Thymus (tissue), 14 donors: ENCODE measurements at places on chromosomes 11 and 22. TPM values are rescaled to one million over a fixed set of nuclear protein-coding genes. Genes with fewer than 3 reads are reported as not detected.

NCAM1 gene
- 0.68 TPM for polyA plus RNA-seq

MYOD1 gene
- polyA plus RNA-seq, result 0.43 TPM

OR4C3 gene
- polyA plus RNA-seq, result not detected

- no peak overlapping the region for H3K4me3 ChIP-seq
- no peak overlapping the region for H3K27ac ChIP-seq
- peaks cover 19% of the 10 kb centered on the region for H3K27me3 ChIP-seq
Measured at GRCh38 chr11:32422545-32422944, 12.8 kb downstream of the WT1 start.

DNA sequence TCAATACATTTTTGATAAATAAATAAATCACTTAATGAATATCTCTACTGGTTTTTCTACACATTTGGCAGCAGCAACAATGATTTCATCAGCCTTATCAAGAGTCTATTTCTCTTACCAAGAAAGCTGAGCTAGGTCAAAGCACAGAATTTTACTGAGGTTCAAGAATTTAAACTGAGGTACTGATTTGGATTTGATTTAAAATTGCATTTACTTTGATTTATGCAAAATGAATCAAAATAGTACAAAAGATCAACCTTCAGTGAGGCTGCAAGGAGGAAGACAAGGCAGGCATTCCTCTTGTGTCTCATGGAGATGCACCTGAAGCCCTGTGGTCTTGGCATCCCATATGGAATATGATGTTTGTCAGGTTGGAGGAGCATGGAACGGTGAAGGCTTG is 15.5 kb upstream of the EP300 start:
- no peak overlapping the region for H3K4me3 ChIP-seq
- H3K4me1 ChIP-seq, result no peaks in the 10 kb centered on the region
- H3K27ac ChIP-seq, result no peak overlapping the region
- DNase-seq, result no peak

DNA sequence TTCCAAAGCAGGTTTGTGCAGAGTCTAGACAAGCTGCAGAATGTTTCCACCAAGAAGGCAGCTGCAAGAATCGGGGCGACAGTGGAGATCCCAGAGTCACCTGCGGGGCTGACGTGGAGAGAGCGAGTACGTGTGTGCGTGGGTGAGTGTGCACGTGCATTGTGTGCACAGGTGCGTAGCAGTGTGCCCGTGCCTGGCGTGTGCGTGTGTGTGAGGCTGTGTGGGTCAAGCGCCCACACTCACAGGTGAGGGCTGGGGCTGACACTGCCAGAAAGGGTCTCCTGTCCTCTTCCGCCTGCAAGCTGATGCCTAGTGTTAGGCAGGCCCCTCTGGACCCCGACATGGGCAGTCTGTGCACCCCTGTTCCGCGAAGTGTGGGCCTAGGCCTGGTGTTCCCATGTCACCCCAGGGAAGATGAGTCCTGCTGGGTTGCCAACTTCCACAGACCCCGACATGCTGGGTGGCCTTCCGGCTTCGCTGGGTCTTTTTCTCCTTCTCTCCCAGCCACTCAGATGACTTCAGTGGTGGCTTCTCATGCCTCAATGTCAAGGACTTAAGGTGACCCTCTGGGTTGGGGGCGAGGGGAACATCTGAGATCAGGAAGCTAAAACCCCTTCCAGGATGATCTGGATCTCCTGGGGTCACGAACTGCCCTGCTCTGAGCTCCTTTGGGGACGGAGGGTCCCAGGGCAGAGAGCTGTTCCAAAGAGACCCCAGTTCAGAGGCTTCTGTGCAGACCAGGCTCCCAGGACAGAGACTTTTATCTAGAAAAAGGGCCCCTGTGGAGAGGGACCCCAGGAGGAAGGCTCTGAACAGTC is 10.4 kb upstream of the SYT8 start:
- no peaks in the 10 kb centered on the region for H3K4me1 ChIP-seq
- H3K27me3 ChIP-seq, result no peaks in the 10 kb centered on the region
- no peak overlapping the region for H3K4me3 ChIP-seq
- H3K27ac ChIP-seq, result no peak overlapping the region
- no peak for DNase-seq

DNA sequence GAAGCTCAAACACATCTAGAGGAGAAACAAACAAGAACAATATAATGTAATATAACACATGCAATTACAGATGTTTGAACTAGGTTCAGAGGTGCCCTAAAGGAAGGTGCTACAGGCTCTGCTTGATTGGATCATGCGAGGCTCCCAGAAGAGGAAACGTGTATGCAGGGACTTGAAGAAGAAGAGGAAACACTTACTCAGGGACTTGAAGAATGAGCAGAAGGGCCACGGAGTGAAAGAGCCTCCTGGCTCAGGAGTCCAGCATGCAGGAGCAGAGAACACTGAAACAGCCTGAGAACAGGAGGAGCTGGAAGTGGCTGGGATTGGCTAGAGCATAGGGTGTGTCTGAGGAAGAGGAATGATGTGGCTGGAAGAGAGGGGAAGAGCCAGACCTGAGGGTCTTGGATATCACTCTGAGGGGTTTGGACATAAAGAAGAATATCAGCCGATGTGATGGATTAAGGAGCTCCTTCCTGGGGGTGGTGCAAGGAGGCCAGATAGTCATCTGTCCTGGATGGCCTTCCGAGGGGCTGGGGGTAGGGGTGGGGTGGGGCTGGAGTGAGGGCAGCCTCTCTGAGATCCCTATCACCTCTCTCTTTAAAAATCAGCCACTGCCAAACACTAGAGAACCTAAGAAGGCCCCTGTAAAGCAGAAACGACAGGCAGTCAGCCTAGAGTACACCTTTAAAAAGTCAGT is 16.8 kb downstream of the FZD4 start:
- H3K4me1 ChIP-seq, result no peaks in the 10 kb centered on the region
- H3K27ac ChIP-seq, result no peak overlapping the region
- H3K27me3 ChIP-seq, result no peaks in the 10 kb centered on the region
- H3K4me3 ChIP-seq, result no peak overlapping the region
- no peak for DNase-seq

DNA sequence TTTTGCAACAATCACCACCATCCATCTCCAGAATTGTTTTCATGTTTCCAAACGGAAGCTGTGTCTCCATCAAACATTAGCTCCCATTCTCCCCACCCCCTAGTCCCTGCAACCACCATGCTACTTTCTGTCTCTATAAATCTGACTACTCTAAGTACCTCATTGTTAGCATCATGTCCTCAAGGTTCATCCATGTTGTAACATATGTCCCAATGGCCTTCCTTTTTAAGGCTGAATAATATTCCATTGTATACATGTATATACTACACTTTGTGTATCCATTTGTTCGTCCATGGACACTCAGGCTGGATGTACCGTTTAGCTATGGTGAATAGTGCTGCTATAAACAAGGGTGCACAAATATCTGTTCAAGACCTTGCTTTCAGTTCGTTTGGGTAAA is 8.2 kb upstream of the DPF2 start:
- DNase-seq, result no peak
- H3K27me3 ChIP-seq, result no peaks in the 10 kb centered on the region
- no peaks in the 10 kb centered on the region for H3K36me3 ChIP-seq
- no peak overlapping the region for H3K27ac ChIP-seq
- H3K4me3 ChIP-seq, result no peak overlapping the region
- H3K4me1 ChIP-seq, result no peaks in the 10 kb centered on the region

- no peaks in the 10 kb centered on the region for H3K27me3 ChIP-seq
- H3K27ac ChIP-seq, result no peak overlapping the region
- no peak for DNase-seq
- H3K4me3 ChIP-seq, result no peak overlapping the region
- H3K4me1 ChIP-seq, result no peaks in the 10 kb centered on the region
- no peaks in the 10 kb centered on the region for H3K36me3 ChIP-seq
Measured at GRCh38 chr11:125380756-125381445, 115.2 kb downstream of the FEZ1 start.

- no peak for DNase-seq
- H3K27ac ChIP-seq, result no peak overlapping the region
- H3K36me3 ChIP-seq, result no peaks in the 10 kb centered on the region
- no peak overlapping the region for H3K4me3 ChIP-seq
Measured at GRCh38 chr11:73055655-73056354, 86.3 kb downstream of the FCHSD2 start.

- H3K36me3 ChIP-seq, result no peaks in the 10 kb centered on the region
- H3K4me1 ChIP-seq, result no peaks in the 10 kb centered on the region
- no peak overlapping the region for H3K27ac ChIP-seq
- no peak overlapping the region for H3K4me3 ChIP-seq
- DNase-seq, result no peak
Measured at GRCh38 chr22:22059291-22060002, 76.9 kb upstream of the TOP3B start.
